ENCODE measurements at places on chromosomes 1 and 21.

GRCh38 chr21:29586696-29587095 lies 288.0 kb downstream of the BACH1 start:
- no peak for DNase-seq

- DNase-seq = no peak
These were observed 28.2 kb downstream of the GPBP1L1 start for GRCh38 chr1:45658171-45658570.

DNA sequence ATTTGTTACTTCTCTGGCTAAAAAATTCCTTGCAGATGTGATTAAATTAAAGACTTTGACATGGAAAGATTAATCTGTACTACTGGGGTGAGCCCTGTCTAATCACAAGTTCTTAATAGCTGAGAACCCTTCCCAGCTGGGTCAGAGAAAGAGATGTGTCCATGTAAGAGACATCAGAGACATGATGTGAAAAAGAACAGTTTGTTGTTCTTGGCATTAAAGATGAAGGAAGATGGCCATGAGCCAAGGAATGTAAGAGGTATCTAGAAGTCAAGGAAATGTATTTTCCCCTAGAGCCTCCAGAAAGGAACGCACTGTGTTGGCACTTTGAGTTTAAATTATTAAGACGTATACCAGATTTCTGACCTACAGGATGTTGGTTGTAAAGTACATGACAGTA lies 1271.5 kb upstream of the PRMT6 start:
- no peak for DNase-seq

DNA sequence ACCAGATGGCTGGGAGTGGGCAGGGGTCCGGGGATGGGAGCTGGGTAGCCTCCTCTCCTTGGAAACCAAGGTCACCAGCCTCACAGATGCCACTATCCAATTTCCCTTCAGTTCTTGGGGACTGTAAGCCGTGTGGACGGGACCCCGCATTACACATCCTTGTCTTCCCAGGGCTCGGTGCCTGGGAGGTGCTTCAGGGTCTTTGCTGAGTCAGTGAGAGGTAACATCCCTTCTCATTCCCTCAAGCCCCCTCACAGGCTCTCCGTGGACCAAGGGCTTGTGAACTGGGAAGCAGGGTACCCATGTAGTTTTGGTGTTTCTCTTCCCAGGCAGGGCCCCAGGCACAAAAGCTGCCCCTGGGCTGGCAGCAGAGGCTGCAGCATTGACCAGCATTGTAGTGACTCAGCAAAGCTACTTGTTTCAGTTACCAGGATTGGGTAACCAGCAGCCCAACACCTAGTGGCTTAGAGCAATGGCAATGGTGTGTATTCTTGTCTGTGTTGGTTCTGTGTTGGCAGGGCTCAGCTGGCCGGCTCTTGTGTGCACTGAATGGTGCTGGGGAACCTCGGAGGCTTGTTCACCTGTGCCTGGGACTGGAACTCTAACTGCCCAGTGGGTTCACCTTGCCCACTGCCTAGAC lies 24.6 kb upstream of the PCBP3 start:
- no peak for DNase-seq

DNA sequence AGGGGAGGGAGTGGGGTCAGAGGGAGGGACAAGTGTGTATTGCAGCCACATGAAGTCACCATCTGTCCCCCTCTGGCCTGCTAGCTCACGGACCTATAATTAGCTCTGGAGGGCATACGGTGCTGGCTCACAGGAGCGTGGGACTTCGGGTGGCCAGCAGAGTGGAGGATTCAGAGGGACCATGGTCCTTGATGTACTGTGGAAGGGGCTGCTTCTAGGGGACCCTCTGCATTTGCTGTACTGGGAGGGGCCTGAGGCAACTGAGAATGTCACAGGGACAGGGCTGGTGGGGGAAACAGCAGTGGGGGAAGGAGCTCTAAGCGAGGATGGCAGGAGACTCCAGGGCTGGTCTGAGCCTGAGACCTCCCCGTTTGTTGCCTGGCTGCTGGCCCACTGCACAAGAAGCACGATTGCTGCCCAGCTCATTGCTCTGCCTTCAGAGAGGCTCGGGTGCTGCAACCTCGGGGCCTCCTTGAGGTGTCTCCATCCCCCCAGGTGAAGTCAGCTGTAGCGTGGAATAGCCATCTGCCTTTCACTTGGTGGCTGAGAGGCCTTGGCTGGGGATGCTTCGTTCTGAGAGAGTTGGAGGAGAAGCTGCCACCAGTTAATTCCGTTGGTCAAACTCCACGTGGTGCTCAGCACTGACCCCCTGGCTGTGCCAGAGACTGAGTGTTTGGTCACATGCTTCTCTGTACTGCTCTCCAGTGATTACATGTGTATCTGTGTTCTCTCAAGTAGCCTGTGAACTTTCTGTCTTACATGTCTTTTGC lies 2.7 kb downstream of the PPFIA4 start:
- DNase-seq = no peak

GRCh38 chr1:243495442-243496186 lies 239.8 kb downstream of the SDCCAG8 start:
- no peak for DNase-seq

DNA sequence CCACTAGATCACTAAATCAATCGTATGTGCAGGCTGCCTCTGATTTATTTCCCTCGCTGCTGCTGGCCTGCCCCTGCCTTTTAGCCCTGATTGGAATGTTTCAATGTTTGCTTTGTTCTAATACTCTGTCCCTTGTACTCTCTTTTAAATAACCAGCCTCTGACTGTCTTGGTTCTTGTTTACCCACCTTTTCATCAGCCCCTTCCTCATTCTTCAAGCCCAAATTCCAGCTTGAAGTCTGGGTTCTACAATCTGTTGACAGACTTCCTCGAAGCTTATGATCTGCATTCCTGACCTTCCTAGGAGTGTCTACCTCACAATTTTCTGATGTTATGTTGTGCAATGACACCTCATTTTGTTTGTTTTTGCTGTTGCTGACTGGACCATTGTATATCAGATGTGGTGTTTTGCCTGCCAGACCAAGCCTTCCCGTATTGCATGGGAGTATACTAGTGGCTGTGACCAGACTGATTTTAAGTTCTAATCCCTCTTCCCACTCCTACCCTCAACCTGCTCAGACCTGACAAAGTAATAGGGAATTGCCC lies 46.6 kb upstream of the APOBEC4 start:
- DNase-seq = no peak

DNA sequence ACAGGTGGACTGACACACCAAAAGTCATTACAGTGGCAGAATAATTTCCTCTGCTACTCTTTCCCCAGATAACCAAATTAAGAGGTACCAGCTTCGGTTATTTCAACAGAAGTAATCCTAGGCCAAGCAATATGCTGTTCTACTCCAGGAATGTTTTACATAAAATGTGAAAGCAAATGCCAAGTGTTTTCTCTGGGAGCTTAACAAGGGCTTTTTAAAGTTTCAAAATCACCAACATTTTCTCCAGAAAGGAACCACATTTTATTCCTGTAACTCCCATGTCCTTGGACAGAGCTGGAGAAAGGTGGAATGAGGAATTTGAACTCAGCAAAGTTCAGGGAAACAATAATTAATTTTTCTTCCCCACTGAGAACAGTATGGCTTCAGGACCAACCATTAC lies 27.2 kb downstream of the CNN3 start:
- DNase-seq = no peak

GRCh38 chr1:89149976-89150375 lies 24.1 kb upstream of the GBP2 start:
- DNase-seq = no peak

All from CD4-positive, alpha-beta T cell treated with Interleukin-21 for 1 hour (primary cell).